Dermis lymphatic vessel endothelial cell (primary cell): ENCODE measurements at places on chromosomes 3 and 15. TPM values are rescaled to one million over a fixed set of nuclear protein-coding genes. Genes with fewer than 3 reads are reported as not detected.

Gene CDHR4
- not detected in 2 replicates for total RNA-seq

Gene MB21D2
- total RNA-seq, result 2.2 and 2.4 TPM in 2 replicates

Gene HHATL
- not detected in 2 replicates for total RNA-seq

Gene PATL2
- total RNA-seq, result 0.09 and 0.11 TPM in 2 replicates

Gene KCNMB2
- total RNA-seq, result not detected in 2 replicates

Gene P3H2
- total RNA-seq, result 15.8 and 20.6 TPM in 2 replicates

Gene SLC22A13
- 0.09 and 0.11 TPM in 2 replicates for total RNA-seq

Gene LRRC31
- not detected in 2 replicates for total RNA-seq

Gene DNASE1L3
- total RNA-seq, result 1.7 and 8.7 TPM in 2 replicates

Gene PLXND1
- total RNA-seq, result 216 and 468 TPM in 2 replicates

Gene MYLK
- 14.2 and 19.4 TPM in 2 replicates for total RNA-seq

Gene CLDN18
- not detected in 2 replicates for total RNA-seq

Gene RFTN1
- total RNA-seq, result 17.2 and 25.2 TPM in 2 replicates

Gene MGA
- total RNA-seq, result 26.7 and 36.9 TPM in 2 replicates
